ENCODE measurements at places on chromosomes 13 and 19. TPM values are rescaled to one million over a fixed set of nuclear protein-coding genes. Genes with fewer than 3 reads are reported as not detected.

HDGFL2 gene
- total RNA-seq: 77.4 TPM

UHRF1 gene
- 19.3 TPM for total RNA-seq

LILRB4 gene
- not detected for total RNA-seq

ELSPBP1 gene
- total RNA-seq: not detected

SIAH3 gene
- not detected for total RNA-seq

CLEC4G gene
- total RNA-seq: not detected

Data from vein endothelial cell (primary cell).